Activated CD8-positive, alpha-beta memory T cell treated with anti-CD3 and anti-CD28 coated beads, Interleukin-2, amount 50 U/mL, for 48 hours (primary cell): ENCODE measurements at places on chromosomes 4 and X.

DNA sequence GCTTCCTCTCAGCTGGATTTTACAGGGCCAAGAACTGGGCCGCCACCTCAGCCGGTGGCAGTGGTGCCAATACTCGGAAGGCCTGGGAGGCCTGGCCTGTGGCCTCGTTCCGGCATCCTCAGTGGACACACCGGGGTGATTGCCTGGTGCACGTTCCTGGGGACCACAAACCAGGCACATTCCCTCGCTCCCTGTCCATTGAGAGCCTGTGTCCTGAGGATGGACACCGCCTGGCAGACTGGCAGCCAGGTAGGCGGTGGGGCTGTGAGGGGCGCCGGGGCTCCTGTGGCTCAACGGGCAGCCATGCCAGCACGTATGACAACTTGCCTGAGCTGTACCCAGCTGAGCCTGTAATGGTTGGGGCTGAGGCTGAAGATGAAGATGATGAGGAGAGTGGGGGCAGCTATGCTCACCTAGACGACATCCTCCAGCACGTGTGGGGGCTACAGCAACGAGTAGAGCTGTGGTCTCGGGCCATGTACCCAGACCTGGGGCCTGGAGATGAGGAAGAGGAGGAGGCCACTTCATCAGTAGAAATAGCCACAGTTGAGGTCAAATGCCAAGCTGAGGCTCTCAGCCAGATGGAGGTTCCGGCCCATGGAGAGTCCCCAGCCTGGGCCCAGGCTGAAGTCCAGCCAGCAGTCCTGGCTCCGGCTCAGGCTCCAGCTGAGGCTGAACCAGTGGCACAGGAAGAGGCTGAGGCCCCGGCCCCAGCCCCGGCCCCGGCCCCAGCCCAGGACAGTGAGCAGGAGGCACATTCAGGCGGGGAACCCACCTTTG is 70.4 kb downstream of the STARD8 start:
- no peak for DNase-seq

DNA sequence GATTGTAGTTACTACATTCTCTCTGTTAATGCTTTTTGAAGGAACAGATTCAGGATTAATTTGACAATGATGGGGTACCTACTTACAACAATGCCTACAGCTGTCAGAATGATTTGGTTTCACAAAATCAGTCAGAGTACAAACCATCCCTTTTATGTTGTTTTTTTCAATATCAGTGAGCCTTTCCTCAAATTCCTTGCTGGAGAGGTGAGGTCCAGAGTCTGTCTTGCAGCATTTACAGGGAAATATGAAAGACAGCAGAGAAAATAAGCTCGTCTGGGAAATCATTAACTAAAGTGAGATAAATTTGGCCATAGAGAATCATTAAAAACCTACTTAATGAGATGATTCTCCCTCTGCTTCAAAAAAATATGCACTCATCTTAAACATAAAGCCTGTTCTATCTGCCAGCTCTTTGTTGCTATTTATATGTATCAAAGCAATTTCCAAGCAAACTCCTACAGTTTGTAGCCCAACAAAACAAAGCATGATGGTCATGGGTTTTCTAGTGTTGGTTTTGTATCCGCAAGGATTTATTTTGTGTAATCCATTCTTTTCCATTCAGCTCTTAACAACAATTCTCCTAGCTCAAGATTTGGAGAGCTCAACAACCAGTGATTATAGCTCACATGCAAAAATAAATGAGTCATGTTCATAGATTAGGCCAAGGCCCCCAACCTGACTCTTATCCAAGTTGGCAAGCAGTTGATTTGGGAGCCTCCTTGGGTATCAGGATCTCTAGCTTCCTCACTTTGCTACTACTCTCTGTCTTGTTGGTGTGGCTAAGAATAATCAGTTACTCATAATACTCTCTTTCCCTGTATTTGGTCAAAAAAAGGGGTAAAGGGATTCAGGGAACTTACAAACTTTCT is 222.6 kb downstream of the ENOX2 start:
- no peak for DNase-seq

GRCh38 chr4:170652571-170652970 is 562.8 kb upstream of the AADAT start:
- DNase-seq: no peak

DNA sequence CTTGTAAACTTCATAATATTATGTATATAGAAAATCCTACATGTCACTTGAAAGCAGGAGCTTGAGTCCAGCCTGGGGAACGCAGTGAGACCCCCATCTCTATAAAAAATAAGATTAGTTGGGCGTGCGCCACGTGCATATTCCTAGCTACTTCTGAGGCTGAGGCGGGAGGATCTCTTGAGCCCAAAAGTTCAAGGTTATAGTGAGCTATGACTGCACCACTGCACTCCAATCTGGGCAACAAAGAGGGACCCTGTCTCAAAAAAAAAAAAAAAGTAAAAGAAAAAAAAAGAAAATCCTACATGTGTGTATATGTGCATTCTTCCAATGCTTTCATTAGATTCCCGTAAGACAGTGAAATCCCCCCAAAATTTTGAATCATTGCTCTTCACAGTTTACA is 1.7 kb downstream of the SEC31A start:
- DNase-seq: no peak

DNA sequence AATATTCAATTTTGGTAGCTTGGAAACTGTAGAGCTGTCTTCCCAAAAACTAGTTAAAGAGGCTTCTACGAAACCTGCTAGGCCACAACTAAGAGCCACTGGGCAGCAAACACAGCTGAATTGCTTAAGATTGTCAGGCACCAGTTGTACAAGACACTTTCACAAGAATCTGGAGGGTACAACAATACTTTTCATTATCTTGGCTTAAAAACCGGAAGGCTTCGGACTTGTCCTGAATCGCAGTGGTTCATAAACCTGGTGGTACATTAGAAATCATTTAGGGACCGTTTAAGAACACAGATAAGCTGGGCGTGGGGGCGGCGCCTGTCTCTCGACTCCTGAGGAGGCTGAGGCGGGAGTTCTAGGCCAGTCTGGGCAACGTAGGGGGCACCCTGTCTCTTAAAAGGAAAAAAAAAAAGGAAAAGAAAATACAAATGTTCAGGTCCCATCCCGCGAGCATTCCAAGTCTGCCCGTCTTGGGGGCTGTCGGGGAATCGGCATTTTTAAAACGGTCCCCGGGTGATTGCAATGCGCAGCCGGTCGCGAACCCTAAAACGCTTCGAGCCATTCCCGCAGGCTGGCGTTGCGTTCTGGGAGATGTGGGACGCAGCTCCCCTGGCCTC is 763 bp downstream of the PYURF start:
- DNase-seq: no peak

DNA sequence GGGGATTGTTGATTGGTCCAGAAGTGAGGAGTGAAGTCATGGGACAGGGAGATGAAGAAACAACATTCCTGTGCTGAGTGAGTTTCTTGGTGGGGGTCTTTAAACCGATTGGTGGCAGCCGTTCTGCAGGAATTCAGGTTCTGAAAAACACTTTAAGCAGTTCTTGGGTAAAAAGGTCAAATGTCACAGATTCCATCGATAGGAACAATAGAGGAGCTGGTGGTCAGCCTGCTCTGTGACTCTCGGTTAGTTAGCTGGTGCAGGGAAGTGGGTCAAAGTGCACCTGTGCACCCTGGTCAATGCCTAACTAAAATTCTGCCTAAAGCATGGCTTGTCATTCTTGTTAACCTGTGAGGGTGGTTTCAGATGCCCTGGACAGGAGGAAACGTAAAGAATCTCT is 34.6 kb upstream of the MGST2 start:
- no peak for DNase-seq

- DNase-seq: no peak
Measured at GRCh38 chr4:79300280-79300679, 25.6 kb downstream of the NAA11 start.

GRCh38 chrX:10884246-10884645 is 226.9 kb upstream of the HCCS start:
- DNase-seq: no peak

- no peak for DNase-seq
Measured at GRCh38 chr4:13126976-13127910, 356.9 kb downstream of the RAB28 start.

DNA sequence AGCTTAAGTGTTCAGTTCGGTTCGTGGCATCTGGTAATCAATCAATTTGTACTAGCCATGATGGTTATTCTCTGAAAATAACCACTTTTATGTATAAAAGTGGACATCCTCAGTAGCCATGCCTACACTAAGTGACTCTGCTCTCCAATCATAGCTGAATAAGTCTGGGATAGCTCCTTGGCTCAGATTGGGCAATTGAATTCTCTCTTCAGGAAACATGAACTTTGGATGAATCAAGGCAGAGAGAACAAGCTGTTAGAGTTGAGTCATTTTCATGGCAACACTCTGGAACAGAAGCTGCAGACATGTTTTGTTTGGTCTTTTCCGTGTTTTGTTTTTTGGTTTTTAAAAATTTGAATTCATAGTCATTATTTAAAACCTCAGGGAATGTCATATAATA is 66.8 kb upstream of the TMEM164 start:
- DNase-seq: no peak

DNA sequence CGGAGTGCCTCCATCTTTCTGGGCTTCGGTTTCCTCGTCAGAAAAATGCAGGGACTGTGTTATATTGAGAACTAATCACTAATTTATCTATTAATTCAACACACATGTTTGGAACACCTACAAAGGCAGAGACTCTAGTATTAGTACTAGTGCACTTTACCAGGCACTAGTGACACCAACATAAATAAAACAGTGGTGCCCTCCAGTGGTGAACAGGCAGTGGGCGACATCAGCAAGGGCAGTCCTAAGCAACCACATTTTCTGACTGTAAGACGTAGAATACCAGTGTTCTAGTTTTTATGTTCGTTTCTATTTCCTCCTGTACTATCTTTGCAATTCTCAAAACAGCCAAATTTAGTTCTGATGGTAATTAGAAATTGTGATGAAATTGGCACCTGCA is 69.1 kb upstream of the UCP1 start:
- no peak for DNase-seq

- DNase-seq: no peak
Measured at GRCh38 chrX:17403972-17404371, 29.0 kb downstream of the NHS start.

- no peak for DNase-seq
Measured at GRCh38 chr4:174305961-174306360, 22.2 kb downstream of the CEP44 start.

DNA sequence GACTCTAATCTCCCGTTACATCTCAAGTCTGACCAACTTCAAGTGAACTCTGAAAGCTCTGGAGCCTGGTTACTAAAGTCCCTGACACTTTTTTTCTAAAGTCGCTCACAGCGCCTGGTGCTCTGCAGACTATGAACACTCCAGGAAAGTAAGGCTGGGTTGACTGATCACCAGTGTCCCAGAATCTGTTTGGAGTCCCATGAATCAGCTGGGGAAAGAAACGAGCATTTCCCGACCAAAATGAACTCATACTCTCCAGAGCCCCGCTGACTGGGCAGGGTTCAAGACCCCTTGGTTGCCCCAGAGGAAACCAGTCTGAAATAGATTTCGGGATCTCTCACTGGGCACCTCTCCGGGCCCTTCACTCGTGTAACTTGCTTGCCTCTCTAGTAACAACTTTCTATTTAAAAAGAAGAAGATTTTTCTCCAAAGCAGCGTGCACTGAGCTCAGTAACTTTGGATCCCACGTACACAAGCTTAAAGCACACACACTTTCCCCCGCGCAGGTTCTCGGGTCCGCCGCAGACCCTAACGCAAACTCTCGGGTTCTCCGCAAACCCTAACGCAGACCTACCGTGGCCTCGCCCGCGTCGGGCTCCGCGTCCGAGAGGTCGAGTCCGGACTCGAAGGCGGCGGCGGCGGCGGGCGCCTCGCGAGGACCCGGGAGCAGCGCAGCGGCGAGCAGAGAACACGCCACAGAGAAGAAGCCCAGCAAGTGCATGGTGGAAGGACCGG is 964 bp downstream of the VEGFC start:
- peak; percentile 50 for DNase-seq

DNA sequence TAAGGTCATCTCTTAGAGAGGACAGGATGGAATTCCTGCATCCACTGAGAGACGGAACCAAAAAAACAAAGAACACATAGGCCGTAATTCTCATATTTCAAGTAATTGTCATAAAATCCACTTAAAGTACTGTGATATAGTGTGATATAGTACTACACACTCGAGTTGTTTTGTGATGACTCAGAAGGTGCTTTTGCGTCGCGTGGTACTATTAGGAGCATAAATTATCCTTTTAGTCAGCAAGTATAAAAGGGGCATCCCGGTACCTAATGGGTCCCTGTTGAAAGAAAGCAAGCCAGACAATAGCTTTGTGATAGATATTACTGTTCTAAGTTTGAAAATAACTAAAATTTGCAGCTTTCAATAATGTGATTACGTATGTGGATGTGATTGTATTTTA is 55.3 kb downstream of the GPR143 start:
- DNase-seq: no peak

DNA sequence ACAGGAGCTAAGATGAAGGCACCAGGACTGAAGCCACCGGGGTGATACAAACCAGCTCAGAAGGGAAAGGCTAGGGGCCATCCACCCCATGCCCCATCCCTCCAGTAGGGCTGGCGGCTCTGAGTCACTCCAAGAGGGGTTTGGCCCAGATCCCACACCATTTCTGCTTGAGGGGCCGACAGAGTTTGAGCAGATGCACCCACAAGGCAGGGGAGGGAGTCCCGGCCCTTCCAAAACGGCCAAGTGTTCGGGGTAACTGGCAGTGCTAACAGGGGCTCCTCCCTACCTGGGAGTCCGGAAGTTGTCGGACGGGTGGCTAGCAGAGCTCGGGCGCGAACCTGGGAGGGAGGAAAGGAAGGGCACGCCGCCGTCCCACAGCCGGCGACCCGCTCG is 412 bp downstream of the SLC10A3 start:
- DNase-seq: peak; percentile 62
